Activated CD4-positive, alpha-beta T cell treated with anti-CD3 and anti-CD28 coated beads for 36 hours (primary cell): ENCODE measurements at places on chromosomes 11 and 22. TPM values are rescaled to one million over a fixed set of nuclear protein-coding genes. Genes with fewer than 3 reads are reported as not detected.
A peak's percentile ranks its signal among the peaks of the same experiment; 100 is the strongest.

Gene TTC12
- 16.3 TPM for total RNA-seq

Gene RBM4B
- total RNA-seq: 14.7 TPM

Gene OR52I2
- not detected for total RNA-seq

GRCh38 chr11:19979519-19979845 lies 180.8 kb downstream of the DBX1 start:
- H3K36me3 ChIP-seq: no peaks in the 10 kb centered on the region
- H3K4me1 ChIP-seq: peaks cover 12% of the 10 kb centered on the region
- H3K27me3 ChIP-seq: peaks cover 9% of the 10 kb centered on the region
- H3K4me3 ChIP-seq: no peak overlapping the region
- no peak for DNase-seq
- peak overlapping the region; percentile 75 for H3K27ac ChIP-seq

DNA sequence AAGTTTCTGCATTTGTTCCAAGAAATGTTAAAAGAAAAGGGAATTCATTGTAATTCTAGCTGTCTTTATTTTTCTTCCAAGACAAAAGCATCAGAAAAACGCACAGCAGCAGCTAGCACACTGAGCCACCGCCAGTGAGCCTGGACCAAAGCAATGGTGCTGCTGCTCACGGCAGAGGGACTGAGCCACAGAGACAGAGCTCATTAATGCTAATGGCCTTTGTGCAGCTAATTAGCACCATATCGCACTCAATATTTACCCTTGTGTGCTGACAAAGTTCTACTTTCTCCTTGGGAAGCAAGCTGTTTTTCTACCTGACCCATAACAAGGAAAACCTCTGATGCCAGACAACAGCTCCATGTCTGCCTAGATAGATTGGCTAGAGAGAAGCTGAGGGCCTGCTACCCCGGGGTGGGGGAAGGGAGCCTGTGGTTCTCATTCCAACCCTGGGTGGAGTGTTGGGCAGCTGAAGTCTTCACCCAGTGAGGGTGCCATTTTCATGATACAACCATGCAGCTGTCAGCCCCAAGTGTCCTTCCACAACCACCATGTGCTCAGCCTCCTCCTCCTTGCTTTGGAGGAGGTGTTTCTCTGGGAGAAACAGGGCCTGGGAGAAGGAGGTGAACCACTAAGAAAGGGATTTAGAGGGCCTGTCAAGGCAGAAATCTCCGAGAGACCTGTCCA lies 131.1 kb upstream of the NCAM1 start:
- no peak overlapping the region for H3K27ac ChIP-seq
- H3K27me3 ChIP-seq: peaks cover 4% of the 10 kb centered on the region
- no peak overlapping the region for H3K4me3 ChIP-seq

GRCh38 chr22:27987557-27987956 lies 68.5 kb upstream of the PITPNB start:
- H3K4me1 ChIP-seq: peaks cover 2% of the 10 kb centered on the region
- no peaks in the 10 kb centered on the region for H3K36me3 ChIP-seq
- DNase-seq: no peak

DNA sequence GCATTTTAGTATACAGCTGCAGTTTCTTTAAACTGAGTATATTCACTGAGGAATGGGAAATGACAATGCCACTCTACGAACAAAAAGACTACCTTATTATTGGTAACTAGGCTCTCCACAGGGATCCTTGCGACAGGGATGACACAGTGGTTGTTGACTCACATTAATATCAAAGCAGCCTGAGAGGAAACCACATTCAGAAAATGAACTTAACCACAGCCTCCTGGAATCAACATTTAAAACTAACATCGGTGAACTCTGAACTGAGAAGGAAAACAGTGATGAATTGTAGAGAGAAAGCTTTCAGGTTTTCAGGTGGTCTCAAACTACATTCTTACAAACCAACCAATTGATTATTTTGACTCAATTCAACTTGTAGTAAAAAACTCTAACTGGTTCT lies 90.3 kb upstream of the MTMR2 start:
- no peaks in the 10 kb centered on the region for H3K27me3 ChIP-seq
- H3K36me3 ChIP-seq: peaks cover 2% of the 10 kb centered on the region
- DNase-seq: peak; percentile 61
- peak overlapping the region; percentile 85 for H3K27ac ChIP-seq

DNA sequence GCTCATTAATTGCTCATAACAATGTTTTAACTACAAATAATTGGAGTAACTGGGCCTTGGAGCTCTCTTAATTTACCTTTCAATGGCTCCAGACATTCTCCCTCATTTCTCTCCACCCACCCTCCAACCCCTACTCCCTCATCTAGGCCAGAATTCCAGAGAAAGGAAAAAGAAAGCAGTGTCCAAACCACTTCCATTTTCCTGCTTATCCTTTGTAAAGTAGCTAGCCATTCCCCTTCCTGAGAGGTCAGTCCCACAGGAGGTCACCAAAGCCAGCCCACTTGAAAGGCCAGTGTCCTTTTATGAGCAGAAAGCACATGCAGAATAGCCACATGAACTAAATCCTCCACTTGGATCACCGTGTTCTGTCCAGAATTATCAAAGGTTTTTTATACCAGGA lies 404.8 kb upstream of the FAT3 start:
- H3K36me3 ChIP-seq: no peaks in the 10 kb centered on the region
- no peak overlapping the region for H3K27ac ChIP-seq
- no peaks in the 10 kb centered on the region for H3K27me3 ChIP-seq
- no peak for DNase-seq

GRCh38 chr22:43126501-43127165 lies 16.1 kb downstream of the BIK start:
- no peak for DNase-seq
- H3K4me1 ChIP-seq: peaks cover 2% of the 10 kb centered on the region
- no peak overlapping the region for H3K27ac ChIP-seq
- no peaks in the 10 kb centered on the region for H3K27me3 ChIP-seq
- H3K36me3 ChIP-seq: no peaks in the 10 kb centered on the region

DNA sequence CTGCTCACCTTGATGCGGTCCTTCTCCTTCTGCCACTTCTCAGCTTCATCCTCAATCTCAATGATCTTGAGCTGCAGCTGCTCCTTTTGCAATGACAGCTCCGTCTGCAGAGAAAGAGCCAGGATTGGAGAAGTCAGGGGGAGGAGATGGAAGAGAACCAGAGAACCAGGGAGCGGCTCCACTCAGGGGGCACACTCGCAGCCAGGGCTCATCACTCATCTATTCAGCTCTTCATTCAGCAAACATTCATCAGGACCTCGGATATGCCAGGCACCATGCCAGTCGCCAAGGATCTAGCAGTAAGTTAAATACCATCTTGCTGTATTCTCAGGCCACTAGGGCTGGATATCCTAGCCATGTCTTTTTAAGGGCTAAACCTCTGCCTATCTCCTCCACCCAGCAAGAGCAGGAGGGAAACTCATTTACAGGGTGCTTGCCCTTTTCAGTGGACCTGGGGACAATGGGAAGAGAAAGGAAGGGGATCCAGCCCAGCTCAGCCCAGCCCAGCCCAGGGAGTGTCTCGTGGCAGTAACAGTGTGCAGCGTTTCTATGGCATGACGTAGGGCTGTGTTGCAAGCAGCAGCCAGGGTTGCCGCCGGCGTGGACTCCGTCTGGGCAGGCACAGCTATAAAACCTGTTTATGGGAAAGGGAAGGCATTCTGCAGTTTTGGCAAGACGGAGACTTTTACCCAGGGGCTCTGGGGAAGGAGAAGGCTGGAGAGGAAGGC lies 9.4 kb downstream of the TRIM29 start:
- no peak for DNase-seq
- H3K36me3 ChIP-seq: no peaks in the 10 kb centered on the region
- H3K4me1 ChIP-seq: no peaks in the 10 kb centered on the region
- no peak overlapping the region for H3K4me3 ChIP-seq

DNA sequence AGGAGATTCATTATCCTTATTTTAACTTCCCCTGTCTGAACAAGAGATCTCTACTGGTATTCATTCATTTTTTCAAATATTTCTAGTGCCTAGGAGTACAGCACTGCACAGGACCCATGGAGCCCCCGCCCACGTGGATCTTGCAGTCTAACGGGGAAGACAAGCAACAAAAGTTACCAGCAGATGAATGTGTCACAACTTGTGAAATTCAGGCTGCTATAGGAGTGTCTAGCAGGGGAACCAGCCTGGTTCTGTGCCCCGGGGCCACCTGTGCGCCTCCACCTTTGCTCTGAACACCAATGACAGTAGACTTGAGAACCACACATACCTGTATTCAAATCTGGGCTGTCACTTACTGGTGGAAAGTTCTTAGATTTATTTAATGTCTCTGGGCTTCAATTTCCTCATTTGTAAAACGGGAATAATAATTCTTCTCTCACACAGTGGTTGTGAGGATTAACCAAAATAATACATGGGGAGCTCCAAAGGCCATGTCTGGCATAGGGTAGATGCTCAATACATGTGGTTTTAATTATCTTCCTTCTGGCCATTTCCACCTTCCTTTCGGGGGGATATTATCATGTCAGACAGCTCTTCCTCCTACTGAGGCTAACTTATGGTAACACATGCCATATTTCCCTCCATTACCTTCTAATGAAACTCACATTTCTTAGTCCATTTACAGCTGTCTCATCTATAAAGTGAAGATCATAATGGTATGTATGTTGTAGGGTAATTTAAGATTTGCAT lies 17.8 kb downstream of the POU2AF1 start:
- no peak overlapping the region for H3K27ac ChIP-seq
- peaks cover 2% of the 10 kb centered on the region for H3K4me1 ChIP-seq
- H3K4me3 ChIP-seq: no peak overlapping the region
- no peaks in the 10 kb centered on the region for H3K27me3 ChIP-seq
- DNase-seq: no peak

- no peaks in the 10 kb centered on the region for H3K4me1 ChIP-seq
- H3K36me3 ChIP-seq: peaks cover 2% of the 10 kb centered on the region
- no peak for DNase-seq
These were observed 31.0 kb downstream of the CCDC34 start for GRCh38 chr11:27331981-27332380.

DNA sequence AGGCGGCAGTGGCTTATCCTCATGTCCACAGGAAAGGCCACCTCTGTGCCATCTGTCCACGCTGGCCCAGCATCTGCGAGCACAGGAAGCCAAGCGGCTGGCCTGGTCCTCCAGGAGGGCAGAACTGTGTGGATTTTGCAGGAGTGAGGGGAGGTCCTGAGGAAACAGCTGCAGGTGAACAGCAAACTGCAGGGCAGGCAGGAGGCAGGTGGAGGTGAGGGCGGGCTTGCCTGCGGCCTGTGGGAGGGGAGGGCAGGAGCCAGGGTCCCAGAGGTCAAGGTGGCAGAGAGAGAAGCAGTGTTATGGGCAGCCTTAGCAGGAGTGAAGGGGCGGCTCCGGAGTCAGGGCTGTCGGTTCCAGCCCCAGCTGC lies 369.7 kb downstream of the SHANK2 start:
- no peak overlapping the region for H3K27ac ChIP-seq
- no peak for DNase-seq
- H3K27me3 ChIP-seq: peaks cover 2% of the 10 kb centered on the region
- H3K4me1 ChIP-seq: no peaks in the 10 kb centered on the region
- no peaks in the 10 kb centered on the region for H3K36me3 ChIP-seq

DNA sequence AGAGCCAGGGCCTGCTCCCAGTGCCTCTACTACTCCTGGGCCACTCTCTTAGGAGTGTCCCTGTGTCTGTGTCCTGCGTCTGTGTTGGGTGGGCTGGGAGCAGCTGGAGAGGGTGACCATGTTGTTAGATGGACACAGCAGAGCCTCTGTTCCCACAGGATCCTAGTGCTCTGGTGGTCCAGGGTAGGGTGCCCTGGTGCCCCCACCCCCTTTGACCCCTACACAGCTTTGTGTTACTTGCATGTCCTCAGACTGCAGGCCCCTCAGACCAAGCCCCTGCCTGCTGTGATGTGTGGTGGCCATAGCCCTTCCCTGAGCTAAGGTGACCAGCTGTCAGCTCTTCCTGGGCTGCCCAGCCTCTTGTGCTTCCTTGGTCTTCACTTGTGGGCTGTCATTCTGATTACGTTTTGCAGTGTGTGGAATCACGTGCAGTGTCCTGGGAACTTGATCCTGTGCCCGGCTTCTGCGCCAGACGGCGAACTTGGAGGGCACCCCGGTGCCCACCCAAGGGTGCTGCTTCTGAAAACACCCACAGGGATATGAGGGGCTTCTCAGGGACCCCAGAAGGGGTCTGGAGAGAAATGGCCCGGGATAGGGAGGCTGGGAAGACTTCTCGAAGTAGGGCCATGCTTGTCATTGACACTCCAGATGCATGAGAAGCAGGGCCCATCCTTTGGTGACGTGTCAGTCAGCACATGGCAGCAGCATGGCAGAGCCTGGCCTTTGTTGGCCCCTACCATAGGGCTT lies 1.5 kb downstream of the TANGO2 start:
- peaks cover 32% of the 10 kb centered on the region for H3K4me1 ChIP-seq
- H3K27ac ChIP-seq: peak overlapping the region; percentile 89
- DNase-seq: no peak
- no peaks in the 10 kb centered on the region for H3K27me3 ChIP-seq
- H3K4me3 ChIP-seq: peak overlapping the region; percentile 94

GRCh38 chr11:2844116-2844842 lies 41.3 kb downstream of the CDKN1C start:
- no peaks in the 10 kb centered on the region for H3K27me3 ChIP-seq
- no peak for DNase-seq
- H3K27ac ChIP-seq: no peak overlapping the region
- no peak overlapping the region for H3K4me3 ChIP-seq
- H3K4me1 ChIP-seq: no peaks in the 10 kb centered on the region

DNA sequence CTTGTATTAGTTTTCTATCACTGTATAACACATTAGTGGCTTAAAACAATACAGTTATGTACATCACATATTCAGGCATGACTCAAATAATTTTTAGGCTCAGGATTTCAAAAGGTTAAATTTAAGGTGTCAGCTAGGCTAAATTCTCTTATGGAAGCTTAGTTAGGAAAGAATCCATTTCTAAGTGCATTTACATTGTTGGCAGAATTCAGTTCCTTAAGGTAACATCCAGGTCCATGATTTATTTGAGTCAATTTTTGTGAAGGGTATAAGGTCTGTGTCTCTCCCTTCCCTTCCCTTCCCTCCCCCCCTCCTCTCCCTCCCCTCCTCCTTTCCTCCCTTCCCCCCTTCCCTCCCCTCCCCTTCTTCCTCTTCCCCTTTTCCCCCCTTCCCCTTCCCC lies 399.0 kb upstream of the CNTN5 start:
- no peaks in the 10 kb centered on the region for H3K36me3 ChIP-seq
- no peaks in the 10 kb centered on the region for H3K4me1 ChIP-seq
- no peaks in the 10 kb centered on the region for H3K27me3 ChIP-seq
- H3K27ac ChIP-seq: no peak overlapping the region

DNA sequence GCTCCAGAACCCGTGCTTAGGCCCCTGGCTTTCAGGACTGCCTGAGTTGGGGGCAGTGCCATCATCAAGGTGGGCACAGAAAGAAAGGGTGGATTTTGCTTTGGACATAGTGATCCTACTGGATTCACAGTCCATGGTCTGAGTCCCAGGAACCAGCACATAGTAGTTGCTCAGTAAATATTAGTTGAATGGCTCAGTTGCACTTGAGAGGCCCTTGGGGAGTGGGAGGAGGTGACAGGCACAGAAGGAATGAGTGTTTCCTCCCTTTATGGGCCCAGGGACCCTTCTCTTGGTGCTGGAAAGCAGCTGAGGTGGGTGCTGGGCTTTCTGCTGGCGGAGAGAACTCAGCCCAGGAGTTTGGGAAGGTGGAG lies 16.6 kb downstream of the ARHGEF17 start:
- no peaks in the 10 kb centered on the region for H3K36me3 ChIP-seq
- no peak for DNase-seq
- peaks cover 7% of the 10 kb centered on the region for H3K4me1 ChIP-seq
- no peaks in the 10 kb centered on the region for H3K27me3 ChIP-seq
- H3K27ac ChIP-seq: no peak overlapping the region
